Parietal lobe (tissue), 2 donors: ENCODE measurements at places on chromosomes 3 and 15. TPM values are rescaled to one million over a fixed set of nuclear protein-coding genes. Genes with fewer than 3 reads are reported as not detected.

PEX5L gene
- 45.4 TPM for total RNA-seq

KCNMB2 gene
- total RNA-seq = 11.9 TPM

TGM5 gene
- not detected for total RNA-seq

VIPR1 gene
- 0.31 TPM for total RNA-seq

SEMA3F gene
- 11.3 TPM for total RNA-seq

MASP1 gene
- 59.8 TPM for total RNA-seq

CCDC191 gene
- 9.1 TPM for total RNA-seq

MOBP gene
- 0.63 TPM for total RNA-seq

GOLGA8S gene
- under 0.01 TPM for total RNA-seq

CD200R1 gene
- total RNA-seq = 0.31 TPM
